Activated T-cell treated with anti-CD3 and anti-CD28 coated beads, Interleukin-2, amount 50 U/mL, for 24 hours (primary cell): ENCODE measurements at places on chromosomes 7 and 10.

GRCh38 chr7:107075863-107076574 is 31.5 kb downstream of the PRKAR2B start:
- DNase-seq, result no peak

GRCh38 chr7:80151274-80151665 is 16.6 kb downstream of the GNAI1 start:
- DNase-seq, result no peak

GRCh38 chr10:34305189-34305588 is 509.9 kb downstream of the PARD3 start:
- no peak for DNase-seq

GRCh38 chr10:11154849-11155498 is 137.3 kb downstream of the CELF2 start:
- no peak for DNase-seq

- DNase-seq, result no peak
These were observed 93.6 kb downstream of the UBE2H start for GRCh38 chr7:129859183-129859582.

GRCh38 chr10:101920546-101920945 is 76.9 kb upstream of the KCNIP2 start:
- no peak for DNase-seq

DNA sequence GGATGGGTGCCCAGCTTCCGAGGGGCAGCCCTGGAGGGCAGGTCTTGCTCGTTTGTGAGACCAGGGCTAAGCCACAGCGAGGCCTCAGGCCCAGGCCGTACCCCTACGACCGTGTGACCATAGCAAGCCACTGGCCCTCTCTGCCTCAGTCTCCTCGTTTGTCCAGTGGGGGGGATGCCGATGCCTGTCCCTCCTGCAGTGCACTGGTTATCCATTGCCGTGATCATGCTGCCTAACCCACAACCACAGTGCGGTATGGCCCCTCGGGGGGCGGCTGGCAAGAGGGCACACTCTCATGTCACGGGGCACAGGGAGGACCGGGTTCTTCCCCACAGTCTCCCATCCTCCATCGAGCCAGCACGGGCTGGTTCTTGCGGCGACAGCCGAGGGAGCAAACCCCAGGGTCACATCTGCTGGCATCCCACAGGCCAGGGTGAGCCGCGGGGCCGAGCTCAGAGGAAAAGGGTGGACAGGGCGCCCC is 80.5 kb downstream of the ELFN1 start:
- DNase-seq, result no peak
